Amniotic stem cell (primary cell): ENCODE measurements at places on chromosomes 11 and 22.
A peak's percentile ranks its signal among the peaks of the same experiment; 100 is the strongest.

DNA sequence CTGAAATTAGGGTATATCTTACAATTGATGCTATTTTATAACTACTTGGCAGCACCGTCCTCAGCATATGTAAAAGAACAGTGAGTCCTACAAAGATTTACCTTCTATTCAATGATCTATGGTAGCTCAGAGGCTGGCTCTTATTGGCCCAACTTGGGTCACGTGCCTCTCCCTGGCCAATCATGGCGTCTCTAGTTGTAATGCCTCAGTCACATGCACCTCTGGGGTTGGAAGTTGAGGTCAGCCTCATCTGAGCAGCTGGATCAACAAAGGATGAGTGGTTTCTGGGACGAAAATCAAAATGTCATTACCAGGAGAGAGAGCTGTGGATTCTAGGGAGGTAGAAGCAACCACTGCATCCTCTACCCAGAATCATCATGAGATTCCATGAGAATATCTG is 22.9 kb upstream of the ASPHD2 start:
- no peak for DNase-seq

DNA sequence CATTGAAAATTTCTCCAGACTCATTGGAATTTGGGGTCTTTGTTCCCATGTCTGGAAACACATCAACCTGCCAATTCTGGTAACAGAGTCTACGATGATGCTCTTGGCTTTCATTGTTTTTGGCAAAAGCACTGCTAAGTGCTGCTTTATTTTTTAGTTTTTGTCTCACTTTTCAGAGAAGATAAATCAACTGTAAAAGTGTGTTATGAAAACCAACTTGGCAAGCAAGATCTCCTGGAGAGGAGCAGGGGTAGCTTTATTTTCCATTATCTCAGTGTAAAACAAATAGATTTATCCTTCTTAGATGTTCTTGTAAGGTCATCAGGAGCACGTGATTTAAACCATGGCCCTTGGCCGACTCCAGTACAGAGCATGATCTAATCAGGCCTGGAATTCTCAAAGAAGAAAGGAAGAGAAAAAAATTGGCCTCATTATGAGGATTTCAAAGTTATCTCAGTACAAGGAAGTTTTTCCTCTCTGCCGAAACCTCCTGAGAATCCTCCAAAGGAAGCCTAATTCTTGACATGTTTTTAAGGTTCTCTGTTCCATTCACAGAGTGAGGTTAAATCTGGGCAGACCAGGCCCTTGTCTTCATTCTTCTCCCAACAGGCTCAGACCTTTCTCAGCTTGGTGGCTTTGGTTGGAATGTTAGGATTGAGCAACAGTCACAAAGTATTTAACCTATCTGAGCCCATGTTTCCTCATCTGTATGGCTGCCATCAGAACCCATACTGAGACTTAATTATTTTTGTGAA is 16.4 kb upstream of the PAMR1 start:
- DNase-seq: no peak

- DNase-seq: no peak
Observed at GRCh38 chr11:19683141-19683805, 29.4 kb upstream of the NAV2 start.

DNA sequence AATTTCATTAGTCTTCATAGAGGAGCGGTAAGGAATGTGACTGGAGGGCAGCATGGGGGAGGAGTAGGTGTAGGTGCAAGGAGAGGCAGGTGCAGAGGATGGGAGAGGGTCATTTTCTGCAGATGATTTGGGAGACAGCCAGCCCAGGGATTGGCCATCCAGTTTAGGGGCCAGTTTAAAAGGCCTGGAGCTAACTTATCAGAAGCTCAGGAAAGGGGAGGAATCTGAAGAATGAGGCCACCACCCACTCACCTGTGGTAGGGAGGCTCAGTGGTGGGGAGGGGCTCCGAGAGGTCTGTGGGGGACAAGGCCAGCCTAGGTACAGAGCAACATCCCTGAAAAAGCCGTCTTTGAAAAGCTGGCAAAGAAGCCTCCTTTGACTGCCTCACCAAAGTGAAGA is 110.8 kb upstream of the TMEM45B start:
- no peak for DNase-seq

GRCh38 chr11:120141113-120141767 is 3.3 kb upstream of the TRIM29 start:
- DNase-seq: no peak

- DNase-seq: no peak
Observed at GRCh38 chr11:95461858-95462257, 230.9 kb upstream of the SESN3 start.

GRCh38 chr22:22684580-22685561 is 40.5 kb downstream of the GGTLC2 start:
- peak; percentile 62 for DNase-seq

GRCh38 chr11:57491371-57492061 is 24.0 kb downstream of the SLC43A1 start:
- DNase-seq: no peak

GRCh38 chr11:66183494-66184048 is 84.9 kb upstream of the RAB1B start:
- no peak for DNase-seq

DNA sequence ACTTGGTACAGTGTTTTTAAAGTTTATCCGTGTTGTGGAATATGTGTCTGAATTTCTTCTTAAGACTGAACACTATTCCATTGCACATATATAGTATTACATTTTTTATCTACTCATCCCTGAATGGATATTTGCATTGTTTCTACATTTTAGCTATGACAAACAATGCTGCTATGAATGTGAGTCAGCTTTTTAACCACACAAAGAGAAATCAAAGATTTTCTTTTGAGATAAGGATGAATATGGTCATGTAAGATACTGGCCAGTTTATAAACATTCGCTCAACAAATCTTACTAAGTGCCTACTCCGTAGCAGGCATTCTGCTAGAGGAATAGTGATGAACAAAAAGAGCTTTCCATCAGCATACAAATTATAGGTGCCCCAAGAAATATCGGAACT is 16.5 kb upstream of the OR9G4 start:
- DNase-seq: no peak

DNA sequence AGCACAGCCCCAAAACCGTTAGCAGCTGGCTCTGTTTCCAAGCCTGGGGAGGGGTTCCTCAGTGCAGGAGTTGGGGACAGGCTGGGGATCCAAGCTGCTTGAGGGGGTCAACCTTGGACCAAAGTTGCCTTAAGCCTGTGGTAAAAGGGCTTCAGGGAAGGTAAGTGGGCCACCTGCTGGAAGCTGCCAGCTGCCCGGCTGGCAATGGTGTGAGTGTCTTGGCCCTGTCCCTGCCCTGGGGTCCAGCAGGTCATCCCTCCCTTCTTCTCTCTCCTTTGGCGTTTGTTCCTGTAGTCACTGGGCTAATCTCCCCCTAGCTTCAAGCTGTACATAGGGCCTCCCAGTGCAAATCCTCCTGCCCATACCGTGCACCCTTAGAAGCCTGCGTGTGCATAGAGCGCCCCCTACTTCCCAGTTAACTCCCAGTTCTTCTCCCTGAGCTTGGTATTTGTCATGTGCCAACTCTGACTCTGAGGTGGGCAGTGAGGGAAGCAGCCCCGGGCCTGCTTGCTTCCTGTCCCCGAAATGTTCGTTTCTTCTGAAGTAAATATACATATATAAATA is 4.4 kb downstream of the TMEM258 start:
- no peak for DNase-seq

GRCh38 chr22:42176255-42176915 is 45.8 kb upstream of the CYP2D6 start:
- DNase-seq: no peak

- DNase-seq: no peak
Observed at GRCh38 chr11:18332302-18332701, 9.9 kb downstream of the GTF2H1 start.

- no peak for DNase-seq
Observed at GRCh38 chr22:32023251-32023827, 19.7 kb upstream of the SLC5A1 start.

DNA sequence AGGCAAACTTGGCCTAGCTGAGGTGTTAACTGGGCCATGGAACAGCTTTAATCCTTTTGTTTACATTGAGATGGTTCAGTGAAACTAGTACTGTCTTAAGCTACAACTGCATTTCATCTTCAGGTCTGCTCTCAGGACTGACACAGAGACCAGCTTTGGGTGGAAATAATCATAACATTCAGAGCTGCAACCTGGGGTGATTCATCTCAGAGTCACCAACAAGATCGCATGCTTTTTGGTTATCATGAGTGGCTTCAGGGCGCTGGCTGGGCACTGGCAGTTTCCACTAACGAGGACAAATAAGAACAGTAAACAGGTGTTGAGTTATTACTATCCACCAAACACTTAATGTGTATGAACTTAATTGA is 60.9 kb upstream of the PAX6 start:
- DNase-seq: no peak

DNA sequence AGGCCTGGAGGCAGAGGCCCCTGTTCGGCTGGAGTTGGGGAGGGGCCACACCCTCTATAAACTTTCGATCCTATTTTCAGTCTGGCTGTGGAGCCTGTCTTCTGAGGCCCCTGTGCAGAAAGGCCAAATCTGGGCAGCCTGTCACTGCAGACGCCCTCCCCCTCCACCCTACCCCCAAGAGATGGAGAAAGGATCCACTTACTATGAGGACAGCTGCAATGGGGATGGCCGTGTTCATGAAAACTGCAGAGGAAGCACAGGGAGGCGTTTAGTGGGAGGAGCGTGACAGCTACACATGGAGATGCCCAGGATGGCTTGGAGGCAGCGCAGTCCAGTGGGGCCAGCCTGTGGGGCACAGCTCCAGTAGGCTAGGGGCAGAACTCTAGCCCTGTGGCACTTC is 43.5 kb upstream of the KCNJ11 start:
- DNase-seq: no peak

- DNase-seq: no peak
Observed at GRCh38 chr11:42462558-42463310, 849.1 kb upstream of the API5 start.

DNA sequence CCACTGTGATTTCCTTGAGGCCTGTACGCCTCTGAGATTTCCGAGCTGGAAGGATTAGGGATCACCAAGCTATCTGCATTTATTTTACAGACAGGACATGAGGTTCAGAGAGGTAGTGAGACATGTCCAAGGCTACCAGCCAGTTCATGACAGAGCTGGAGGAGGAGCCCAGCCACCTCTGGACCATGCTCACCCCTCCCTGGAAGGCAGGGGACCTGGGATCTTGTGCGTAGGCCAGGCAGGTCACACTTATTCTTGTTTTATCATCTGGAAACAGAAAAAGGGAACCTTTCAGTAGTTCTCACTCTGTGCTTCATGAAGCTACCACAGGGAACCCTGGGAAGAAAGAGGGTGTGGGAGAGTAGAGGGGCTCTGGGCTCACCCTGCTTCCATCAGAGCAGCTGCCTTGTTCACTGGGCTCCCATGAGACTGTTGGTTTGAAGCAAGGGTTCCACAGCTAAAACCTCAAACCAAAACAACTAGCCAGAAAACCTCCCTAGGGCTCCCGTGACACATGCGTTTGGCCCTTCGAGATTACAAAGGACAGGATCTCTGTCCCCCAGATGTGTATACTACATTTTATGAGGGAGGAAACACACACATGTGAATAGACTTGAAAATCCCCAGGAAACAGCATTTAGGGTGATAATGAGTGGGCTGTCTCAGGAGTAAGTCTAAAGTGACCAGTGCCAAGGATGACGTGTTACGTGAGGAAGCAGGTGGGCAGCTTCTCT is 106.4 kb downstream of the DSCAML1 start:
- no peak for DNase-seq

DNA sequence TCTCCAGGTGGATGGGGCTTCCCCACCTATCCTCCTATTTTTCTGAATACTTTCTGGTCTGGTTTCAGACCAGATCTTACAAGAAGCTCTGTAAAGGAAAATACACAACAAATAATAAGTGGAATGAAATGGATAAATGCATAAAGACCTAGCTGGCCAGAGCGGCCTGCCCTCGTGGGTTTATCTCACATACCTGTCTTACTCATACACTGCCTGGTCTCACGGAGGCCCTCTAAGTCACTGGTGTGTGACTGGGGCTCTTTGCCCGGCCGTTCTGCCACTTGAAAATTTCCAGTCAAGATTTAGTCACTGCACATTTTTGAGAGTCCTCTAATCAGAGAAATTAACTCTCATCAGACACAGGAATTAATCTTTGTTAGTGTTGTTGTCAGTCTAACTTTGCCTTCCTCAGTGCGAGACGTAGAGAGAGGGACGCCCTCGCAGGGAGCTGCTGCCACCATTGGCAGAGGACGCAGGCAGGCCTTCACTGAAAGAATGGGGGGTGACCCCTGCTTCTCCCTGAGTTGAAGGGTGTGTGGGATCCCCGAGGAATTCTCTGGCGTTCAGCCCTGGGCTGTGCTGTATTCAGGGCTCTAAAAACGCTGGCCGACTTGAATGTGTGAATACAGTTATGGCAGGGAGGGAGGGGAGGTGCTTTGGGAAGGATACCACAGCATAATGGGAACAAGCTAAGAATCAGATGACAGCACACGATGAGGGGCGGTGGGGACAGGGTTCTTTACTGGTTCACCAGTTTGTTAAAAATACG is 46.3 kb upstream of the CADM1 start:
- DNase-seq: no peak

- no peak for DNase-seq
Observed at GRCh38 chr22:28408709-28409108, 270.9 kb downstream of the TTC28 start.

DNA sequence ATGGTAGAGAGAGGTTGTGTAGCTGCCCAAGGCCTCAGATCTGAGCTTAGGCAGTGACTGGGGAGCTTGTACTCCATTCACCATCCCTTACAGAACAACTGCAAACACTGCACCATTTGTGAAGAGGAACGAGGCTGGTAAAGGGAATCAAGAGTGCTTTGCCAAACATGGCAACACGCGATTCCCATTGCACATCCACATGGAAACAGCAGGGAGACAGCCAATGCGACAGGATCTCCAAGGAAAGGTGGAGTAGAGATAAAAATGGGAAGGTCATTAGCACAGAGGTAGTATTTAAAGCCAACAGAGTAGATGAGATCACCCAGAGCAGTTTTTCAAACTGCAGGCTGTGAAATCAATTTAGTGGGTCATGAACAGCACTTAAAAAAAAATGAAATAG is 42.0 kb downstream of the TCF20 start:
- no peak for DNase-seq

- DNase-seq: no peak
Observed at GRCh38 chr11:122150216-122151124, 34.5 kb upstream of the BLID start.

DNA sequence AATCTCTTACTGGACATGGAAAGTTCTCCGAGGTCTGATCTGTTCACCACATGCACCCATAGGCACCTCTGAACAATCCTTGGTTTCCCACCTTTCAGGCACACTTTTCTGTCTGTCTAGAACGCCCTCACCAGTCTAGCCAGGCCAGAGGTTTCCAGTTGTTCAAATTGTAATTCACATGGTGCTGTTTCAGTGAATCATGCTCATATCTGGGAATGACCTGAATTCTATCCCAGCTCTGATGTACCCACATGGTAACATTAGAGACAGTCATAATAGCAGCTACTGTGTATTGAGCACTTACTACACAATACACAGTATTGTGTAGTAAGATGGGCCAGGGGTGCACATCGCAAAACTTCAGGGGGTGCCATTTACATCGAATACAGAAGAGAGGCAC is 138.2 kb downstream of the COMMD9 start:
- DNase-seq: no peak

GRCh38 chr11:96008161-96008720 is 84.3 kb upstream of the MTMR2 start:
- DNase-seq: no peak

- DNase-seq: no peak
Observed at GRCh38 chr11:117928446-117929141, 608 bp downstream of the TMPRSS13 start.

- DNase-seq: no peak
Observed at GRCh38 chr11:134545521-134545920, 133.5 kb upstream of the B3GAT1 start.
